OCI-M1 (cell line): ENCODE measurements at places on chromosomes 2 and 18.

- no peak for DNase-seq
These were observed 182.4 kb upstream of the MC4R start for GRCh38 chr18:60554967-60555366.

- DNase-seq, result peak; percentile 70
These were observed 48.4 kb upstream of the PIK3C3 start for GRCh38 chr18:41906528-41907146.

DNA sequence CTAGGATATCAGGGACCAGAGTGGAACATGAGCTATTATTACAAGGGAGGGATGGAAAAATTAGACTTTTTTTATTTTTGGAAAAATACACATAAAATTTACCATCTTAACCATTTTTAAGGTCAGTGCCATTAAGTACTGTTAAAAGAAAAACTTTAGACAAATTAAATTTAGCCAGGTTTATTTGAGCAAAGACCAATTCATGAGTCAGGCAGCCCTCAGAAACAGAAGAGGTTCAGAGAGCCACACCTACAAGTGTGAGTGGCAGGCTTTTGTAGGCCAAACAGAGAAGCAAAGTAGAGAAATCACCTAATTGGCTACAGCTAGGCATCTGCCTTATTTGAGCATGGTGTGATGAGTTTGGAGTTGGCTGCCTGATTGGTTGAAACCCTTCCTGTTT lies 301.3 kb upstream of the RAB12 start:
- DNase-seq, result no peak

- peak; percentile 50 for DNase-seq
These were observed 1044.5 kb upstream of the POU3F3 start for GRCh38 chr2:103809415-103809814.

GRCh38 chr2:53786352-53786704 lies 425 bp downstream of the ASB3 start:
- DNase-seq, result no peak

- DNase-seq, result no peak
These were observed 84.0 kb downstream of the SMAD2 start for GRCh38 chr18:47846431-47846830.

DNA sequence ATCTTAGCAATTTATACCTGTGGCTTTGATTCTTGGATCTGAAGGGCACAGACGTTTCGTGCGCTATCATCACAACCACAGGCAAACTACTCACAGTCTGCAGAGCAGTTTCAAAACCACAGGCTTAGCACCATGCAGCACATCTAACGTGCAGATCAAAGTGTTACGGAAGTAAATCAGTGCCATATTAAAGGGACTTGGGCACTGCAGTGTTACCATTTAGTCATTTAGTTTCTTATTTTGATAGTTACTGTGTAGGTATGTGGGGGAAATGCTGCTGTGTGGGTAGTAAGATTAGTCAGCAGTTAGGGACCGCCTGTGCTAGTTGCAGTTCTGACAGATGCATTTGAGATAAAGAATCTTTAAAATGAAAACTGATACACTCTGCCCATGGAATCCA lies 384.0 kb downstream of the NBAS start:
- DNase-seq, result peak; percentile 88

DNA sequence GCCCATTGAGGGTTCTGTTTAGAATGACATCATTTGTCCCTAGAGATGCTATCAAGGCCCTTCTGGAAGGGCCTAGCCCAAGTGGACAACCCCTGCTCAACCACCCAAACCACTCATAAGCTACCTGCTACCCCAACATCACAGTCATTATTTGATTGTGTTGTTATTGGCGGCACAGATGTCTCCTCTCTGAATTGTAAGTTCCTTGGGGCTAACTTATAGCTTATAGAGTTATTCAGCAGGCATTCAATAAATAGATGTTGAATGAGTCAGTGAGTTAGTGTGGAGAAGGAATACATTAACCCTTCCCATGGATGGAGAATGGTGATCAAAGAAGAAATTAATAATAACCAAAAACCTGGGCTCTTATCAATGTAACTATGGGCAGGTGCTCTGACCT lies 80.0 kb downstream of the ACAA2 start:
- DNase-seq, result no peak

GRCh38 chr18:47166294-47166693 lies 9.9 kb downstream of the IER3IP1 start:
- no peak for DNase-seq

DNA sequence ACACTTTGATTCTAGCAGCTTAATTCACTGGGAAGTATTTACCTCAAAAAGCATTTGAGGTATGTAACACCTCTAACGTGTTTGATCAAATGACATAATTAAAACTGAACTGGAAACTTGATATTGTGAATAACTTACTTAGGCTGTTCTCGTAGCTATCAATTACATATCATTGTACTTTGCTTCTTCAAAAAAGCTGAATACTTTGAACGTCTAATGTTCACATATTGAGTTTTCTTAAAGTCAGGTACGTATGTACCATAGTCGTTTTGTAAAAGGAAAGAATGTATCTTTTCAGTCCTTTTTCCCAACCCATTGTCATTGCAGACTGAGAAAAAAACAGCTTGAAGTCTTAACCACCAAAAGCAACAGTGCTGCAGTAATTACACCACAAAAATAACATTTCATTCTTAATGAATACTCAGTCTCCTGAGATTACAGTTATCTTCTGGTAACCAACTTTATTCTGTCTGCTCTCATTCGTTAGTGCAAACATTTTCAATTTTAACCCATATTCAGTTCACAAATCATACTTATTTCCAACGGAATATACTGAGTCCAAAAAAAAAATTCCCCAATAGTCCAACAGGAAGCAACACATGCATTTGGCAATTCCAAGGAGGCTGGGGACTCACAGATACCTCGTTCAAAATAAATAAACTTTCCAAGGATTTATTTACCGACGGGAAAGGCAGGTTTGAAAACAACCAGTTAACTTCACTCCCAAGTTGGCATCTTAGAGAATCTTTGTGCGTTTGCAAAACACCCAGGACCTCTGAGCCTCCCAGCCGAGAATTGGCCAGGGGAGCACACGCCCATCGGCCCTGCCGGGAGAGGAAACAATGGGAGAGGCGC lies 1.1 kb downstream of the CHN1 start:
- peak; percentile 12 for DNase-seq

GRCh38 chr2:128775914-128776285 lies 457.2 kb upstream of the HS6ST1 start:
- DNase-seq, result no peak

- peak; percentile 18 for DNase-seq
These were observed 177.9 kb downstream of the LRRTM1 start for GRCh38 chr2:80126596-80127189.

DNA sequence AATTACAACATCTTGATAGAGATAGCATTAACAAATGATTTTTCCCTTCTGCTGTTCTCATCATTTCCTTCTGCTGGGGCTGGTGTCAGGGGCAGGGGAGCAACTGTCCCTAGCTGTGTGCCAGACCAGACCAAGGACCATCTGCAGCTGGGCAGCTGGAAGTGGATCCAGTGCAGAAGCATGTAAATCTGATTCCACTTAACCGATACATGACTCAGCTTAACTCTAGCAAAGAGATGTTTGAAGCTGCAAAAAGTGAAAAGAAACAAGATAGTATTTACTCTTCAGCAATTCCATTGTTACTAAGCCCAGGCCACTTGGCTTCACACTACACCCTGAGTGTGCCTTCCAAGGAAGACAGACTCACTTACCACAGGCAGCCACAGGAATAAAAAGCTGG lies 151.1 kb downstream of the GALNT1 start:
- DNase-seq, result peak; percentile 29

- no peak for DNase-seq
These were observed 559.7 kb downstream of the ZEB2 start for GRCh38 chr2:143960177-143960576.

DNA sequence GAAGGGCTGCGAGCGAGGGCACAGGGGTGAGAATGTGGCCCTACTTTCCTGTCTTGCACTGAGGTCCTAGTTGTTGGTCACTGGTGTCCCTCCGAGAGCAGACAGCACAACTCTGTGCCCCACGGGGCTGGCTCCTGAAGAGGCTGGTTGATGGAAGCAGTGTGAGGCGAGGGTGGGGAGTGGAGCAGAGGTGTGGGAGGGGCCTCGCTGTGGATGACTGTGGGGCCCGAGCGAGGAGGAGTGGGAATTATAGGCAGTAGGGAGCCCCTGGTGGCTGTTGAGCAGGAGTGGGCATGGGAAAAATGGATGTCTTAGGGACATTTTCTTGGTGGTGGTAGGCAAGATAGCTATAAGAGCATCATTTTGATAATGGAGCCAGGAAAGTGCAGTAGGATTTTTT lies 660.5 kb upstream of the HS6ST1 start:
- no peak for DNase-seq

DNA sequence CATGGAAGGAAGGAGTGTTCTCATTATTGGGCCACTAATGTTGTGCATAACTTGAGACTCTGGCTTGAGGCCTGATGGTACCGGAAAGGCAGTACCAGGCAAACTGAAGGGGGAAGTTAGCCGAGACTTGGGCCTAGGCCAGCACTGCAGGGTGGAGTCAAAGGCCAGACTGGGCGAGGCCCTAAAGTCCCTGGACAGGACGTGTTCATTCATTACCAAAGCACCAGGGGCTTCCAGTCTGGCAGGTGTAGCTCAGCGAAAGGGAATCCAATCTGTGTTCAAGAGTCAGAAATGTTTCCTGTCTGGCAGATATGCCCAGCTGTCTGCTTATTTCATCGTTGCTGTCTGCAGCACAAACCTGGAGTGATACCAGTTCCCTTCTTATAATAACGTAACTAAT lies 4.7 kb upstream of the ITSN2 start:
- DNase-seq, result peak; percentile 74

- peak; percentile 65 for DNase-seq
These were observed 59.3 kb upstream of the ACVR1 start for GRCh38 chr2:157935378-157935906.

- no peak for DNase-seq
These were observed 197.8 kb downstream of the PAX3 start for GRCh38 chr2:222100704-222101699.

DNA sequence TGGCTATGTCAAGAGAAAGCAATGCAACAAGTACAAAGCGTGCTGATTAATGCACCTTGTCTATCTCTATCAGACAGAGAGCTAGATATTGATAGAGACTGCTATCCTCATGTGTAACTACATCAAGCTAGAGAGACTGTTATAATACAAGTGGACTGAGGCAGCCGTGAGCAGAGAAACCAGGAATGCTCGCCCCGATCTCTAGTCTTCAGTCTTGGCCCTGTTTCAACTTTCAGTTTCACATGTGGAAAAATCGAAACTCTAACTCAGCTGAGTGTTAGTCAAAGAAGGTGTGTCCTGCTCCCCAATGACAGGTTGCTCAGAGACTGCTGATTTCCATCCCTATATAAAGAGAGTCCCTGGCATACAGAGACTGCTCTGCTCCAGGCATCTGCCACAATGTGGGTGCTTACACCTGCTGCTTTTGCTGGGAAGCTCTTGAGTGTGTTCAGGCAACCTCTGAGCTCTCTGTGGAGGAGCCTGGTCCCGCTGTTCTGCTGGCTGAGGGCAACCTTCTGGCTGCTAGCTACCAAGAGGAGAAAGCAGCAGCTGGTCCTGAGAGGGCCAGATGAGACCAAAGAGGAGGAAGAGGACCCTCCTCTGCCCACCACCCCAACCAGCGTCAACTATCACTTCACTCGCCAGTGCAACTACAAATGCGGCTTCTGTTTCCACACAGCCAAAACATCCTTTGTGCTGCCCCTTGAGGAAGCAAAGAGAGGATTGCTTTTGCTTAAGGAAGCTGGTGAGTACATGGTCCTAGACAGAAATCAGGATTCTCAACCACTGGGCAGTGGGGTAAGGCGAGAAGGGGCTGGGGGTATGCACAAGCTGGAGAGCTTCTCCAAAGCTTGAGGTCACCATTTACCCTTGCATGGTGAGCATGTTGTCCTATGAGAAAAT lies at the start of gene RSAD2:
RSAD2 (plus strand) TSS at position 376 of the 903 bp plus-strand sequence; CDS start at position 400, 24 bp downstream.
- DNase-seq, result peak; percentile 90

DNA sequence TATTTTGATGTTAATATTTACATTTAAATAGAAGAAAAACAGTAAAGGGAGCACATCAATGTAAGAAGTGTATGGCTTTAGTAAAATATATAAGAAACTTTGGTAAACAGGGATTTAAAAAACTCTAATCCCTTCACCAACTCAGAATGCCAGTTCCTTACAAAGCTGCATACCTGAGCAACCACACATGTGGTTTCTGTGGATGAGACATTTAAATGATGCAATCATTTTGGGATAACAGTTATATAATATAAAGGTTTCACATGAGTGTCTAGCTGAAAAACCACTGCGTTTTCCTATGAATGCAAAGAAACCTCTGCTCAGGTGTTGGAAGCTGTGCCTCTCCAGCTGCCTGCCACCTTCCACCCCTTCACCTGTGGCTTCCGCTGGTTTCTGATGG lies 209.1 kb upstream of the REV1 start:
- DNase-seq, result no peak

GRCh38 chr2:207312006-207312356 lies 146.2 kb upstream of the KLF7 start:
- DNase-seq, result no peak

- DNase-seq, result peak; percentile 35
These were observed 389.6 kb downstream of the TRIB2 start for GRCh38 chr2:13106302-13106701.

- DNase-seq, result peak; percentile 68
These were observed 507 bp downstream of the CNNM4 start for GRCh38 chr2:96760986-96761832.

DNA sequence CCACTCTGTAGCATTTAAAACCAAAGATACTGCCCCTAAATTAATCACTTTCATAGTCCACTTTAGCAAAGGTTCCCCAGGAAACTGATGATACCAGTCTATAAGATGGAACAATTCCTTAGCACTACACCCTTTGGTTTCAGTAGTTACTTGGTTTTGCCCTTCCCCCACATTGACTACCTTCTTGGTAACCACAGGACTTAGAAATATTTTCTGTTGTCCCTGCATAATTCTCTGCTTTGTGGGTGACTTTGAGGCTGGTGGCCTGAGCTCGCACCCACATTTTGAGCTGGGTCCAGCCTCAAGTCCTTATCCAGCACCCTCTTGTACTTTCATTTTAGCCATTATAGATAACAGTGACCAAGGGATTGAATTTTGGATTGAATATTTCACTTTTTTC lies 23.1 kb downstream of the ELP2 start:
- DNase-seq, result no peak

- peak; percentile 96 for DNase-seq
These were observed 69.4 kb upstream of the SMAD2 start for GRCh38 chr18:47999801-48000248.

DNA sequence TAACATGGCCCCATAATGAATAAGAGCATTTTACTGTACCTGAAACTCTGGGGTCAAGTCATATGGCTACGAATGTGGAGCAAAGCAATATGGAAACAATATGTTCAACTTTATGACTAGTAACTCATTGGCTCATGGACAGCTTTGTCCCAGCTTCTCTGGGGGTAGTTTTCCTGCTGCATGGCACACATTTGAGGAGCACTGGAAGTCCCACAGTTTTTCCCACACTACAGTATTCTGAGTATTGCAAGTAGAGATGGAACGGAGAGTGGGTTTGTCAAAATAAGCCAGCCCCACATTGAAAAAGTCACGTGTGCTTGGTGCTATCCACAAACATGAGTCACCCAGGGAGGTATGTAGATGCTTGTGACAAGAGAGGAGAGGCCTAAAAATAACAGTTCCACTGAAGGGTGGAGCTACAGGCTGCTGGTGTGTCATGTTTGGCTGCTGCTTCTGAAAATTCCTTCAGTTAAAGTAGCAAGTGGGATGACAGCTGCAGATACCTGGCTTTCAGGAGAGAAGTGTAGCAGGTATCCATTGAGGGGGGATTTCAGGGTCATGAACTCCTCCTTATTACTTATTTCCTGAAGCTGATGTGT lies 48.2 kb upstream of the CTAGE1 start:
- peak; percentile 87 for DNase-seq
